ENCODE measurements at places on chromosomes 4 and X.

GRCh38 chr4:84857296-84857695 is 109.2 kb downstream of the WDFY3 start:
- DNase-seq: no peak

- DNase-seq: no peak
Measured at GRCh38 chr4:62670514-62670913, 1470.4 kb downstream of the ADGRL3 start.

- no peak for DNase-seq
Measured at GRCh38 chr4:38174801-38175200, 214.6 kb downstream of the PTTG2 start.

- DNase-seq: no peak
Measured at GRCh38 chr4:53055716-53056403, 193.7 kb downstream of the RASL11B start.

Measured in RPMI7951 (cell line).